ENCODE measurements at places on chromosomes 7 and 10.

GRCh38 chr7:139562961-139563565 is 39.6 kb downstream of the CLEC2L start:
- DNase-seq: no peak

DNA sequence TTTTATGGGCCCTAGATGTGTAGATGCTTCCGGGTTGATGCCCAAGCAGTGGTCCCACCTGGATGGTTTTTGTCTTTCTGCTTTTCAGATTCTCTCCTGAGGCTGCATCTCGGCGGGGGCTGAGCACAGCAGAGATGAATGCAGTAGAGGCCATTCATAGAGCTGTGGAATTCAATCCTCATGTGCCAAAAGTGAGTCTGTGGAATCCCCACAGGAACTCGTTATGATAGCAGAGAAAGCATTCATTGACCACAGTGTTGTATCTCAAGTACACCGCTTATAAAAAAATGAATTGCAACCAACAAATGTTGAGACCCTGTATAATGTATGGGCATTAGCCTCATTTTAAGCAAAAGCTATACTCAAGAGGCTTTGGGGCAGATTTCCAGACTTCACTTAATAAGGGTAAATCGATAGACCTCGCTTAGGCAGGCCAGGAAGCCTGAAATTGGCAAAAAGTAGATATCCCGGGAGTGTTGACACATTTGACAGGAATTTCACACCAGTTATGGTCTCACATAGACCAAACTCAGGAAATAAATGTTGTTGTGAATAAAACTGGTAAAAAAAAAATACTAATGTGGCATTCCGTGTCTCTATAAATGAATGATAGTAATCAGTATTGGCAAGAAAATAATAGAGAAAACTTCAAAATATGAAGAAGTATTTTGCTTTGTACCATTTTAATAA is 132.0 kb downstream of the WNT2 start:
- no peak for DNase-seq

DNA sequence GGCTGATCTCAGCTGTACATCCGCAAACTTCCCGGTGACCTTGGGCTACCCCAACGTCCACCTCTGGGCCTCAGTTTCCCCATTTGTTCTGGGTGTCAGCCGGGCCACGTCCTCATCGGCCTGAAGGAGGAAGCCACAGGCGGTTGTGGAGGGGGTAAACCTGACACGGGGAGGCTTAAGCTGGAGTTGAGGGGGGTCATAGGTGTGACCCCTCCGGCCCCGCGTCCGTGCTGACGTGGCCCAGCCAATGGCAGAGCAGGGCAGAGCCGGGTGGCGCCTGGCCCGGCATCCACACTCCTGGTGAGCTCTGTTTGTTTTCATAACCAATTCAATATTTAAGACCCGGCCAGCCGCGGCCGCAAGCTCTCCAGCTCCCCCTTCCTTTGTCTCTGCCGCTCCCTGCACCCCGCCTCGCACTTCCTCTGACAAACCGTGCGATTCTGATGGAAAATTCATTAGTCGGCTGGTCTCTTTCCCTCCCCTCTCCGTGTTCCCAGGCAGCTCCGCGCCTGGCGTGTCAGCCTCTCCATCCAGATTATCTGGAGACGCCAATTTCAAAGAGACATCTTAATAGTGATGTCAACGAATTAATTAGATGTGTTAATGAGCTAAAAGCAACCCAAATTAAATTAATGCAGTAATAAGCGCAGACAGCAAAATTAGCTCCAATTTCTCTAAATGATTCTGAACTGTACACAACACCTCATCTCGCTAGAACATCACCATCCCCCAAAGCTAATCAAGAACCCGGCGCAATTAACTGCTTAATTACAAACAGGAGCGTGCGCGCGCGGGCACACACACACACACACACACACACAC is 55.4 kb downstream of the MICALL2 start:
- DNase-seq: no peak

GRCh38 chr7:35761871-35762677 is 38.8 kb upstream of the SEPTIN7 start:
- no peak for DNase-seq
